ENCODE measurements at places on chromosomes 6 and 20.
A peak's percentile ranks its signal among the peaks of the same experiment; 100 is the strongest.

- H3K27ac ChIP-seq = no peak overlapping the region
- no peak overlapping the region for H3K4me3 ChIP-seq
- H3K27me3 ChIP-seq = peaks cover 14% of the 10 kb centered on the region
- no peaks in the 10 kb centered on the region for H3K4me1 ChIP-seq
- no peak for DNase-seq
Observed at GRCh38 chr6:165906-166305, 126.4 kb upstream of the DUSP22 start.

- no peaks in the 10 kb centered on the region for H3K4me1 ChIP-seq
- no peaks in the 10 kb centered on the region for H3K27me3 ChIP-seq
- H3K36me3 ChIP-seq = no peaks in the 10 kb centered on the region
- H3K27ac ChIP-seq = no peak overlapping the region
- no peak overlapping the region for H3K4me3 ChIP-seq
Observed at GRCh38 chr6:147055821-147056392, 148.3 kb upstream of the STXBP5 start.

GRCh38 chr6:114449659-114450058 is 106.8 kb upstream of the HS3ST5 start:
- no peaks in the 10 kb centered on the region for H3K36me3 ChIP-seq
- no peaks in the 10 kb centered on the region for H3K4me1 ChIP-seq
- no peak for DNase-seq
- H3K27ac ChIP-seq = no peak overlapping the region
- H3K4me3 ChIP-seq = no peak overlapping the region

DNA sequence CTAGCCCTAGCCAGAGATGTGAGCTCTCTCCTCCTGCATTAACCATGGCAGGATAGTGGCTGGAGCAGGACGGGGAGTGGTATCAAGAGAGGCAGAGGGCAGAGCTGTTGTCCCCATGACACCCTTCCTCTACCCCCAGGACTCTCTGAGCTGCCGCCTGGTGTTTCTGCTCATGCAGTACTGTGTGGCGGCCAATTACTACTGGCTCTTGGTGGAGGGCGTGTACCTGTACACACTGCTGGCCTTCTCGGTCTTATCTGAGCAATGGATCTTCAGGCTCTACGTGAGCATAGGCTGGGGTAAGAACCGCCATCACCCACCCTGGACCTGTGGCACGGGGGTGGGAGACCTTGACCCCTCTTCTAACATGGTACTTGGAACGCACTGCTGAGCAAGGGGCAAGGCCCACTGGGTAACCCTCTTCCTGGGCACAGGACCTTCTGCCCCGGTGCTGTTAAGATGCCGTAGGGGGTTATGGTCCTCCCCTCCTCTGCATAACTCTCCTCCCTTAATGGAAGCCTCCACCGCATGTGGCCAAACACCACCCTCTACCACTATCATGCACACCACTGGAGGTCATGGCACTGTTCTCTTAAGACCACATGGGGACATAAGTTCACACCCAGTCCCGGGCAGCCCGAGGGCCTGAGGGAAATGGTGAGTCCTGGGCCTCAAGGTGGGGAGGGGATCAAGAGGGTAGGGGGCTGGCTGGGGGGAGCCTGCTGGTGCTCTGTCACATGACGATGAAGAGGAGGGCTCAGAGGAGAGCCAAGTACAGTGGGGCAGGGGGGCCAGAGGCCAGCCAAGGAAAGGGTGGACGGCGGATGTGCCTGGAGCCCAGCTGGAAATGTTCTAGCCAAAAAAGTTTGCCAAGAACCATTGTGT is 25.1 kb downstream of the GLP1R start:
- H3K36me3 ChIP-seq = no peaks in the 10 kb centered on the region
- no peak overlapping the region for H3K27ac ChIP-seq
- no peak overlapping the region for H3K4me3 ChIP-seq
- DNase-seq = no peak
- no peaks in the 10 kb centered on the region for H3K4me1 ChIP-seq

DNA sequence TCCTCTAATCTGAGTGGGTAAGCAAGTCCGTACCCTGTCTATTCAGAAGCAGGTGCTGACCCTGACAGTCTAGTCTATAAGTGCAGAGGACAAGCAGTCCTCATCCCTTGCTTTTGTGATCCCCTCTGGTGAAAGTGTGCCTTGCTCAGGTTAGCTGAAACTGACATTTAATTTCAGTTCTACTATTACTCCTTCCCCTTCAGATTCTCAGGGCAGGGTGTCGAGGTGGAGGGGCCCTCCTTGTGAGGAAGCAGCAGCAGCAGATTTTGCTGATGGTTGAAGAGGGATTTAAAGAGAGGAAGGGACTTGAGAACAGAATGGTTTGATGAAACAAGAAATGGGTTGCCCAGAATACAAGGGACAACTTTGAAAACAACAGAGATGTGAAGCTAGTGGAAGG is 309.3 kb downstream of the CLIC5 start:
- no peak for DNase-seq
- no peaks in the 10 kb centered on the region for H3K27me3 ChIP-seq
- H3K4me1 ChIP-seq = peaks cover 36% of the 10 kb centered on the region
- no peaks in the 10 kb centered on the region for H3K36me3 ChIP-seq
- H3K27ac ChIP-seq = no peak overlapping the region

DNA sequence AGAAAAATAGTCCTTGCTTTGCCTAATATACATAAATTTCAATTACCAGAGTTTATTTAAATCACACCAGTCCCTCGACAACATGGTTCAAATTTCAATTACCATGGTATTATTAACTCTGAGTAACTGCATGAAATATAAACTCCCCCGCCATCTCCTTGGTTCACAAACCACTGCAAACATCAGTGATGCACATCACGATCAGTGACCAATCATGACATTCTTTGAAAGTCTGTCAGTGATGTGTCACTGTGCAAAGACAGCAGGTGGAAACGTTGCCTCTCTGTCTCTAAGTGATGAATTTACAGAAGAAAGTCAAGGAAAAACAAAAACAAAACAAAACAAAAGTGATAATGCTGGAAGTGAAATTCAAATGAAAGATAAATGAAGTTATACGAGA is 86.7 kb downstream of the TASP1 start:
- H3K27ac ChIP-seq = no peak overlapping the region
- peaks cover 13% of the 10 kb centered on the region for H3K4me1 ChIP-seq
- H3K4me3 ChIP-seq = no peak overlapping the region
- H3K36me3 ChIP-seq = no peaks in the 10 kb centered on the region

- H3K27me3 ChIP-seq = no peaks in the 10 kb centered on the region
- H3K36me3 ChIP-seq = no peaks in the 10 kb centered on the region
- DNase-seq = peak; percentile 82
- peaks cover 16% of the 10 kb centered on the region for H3K4me1 ChIP-seq
- no peak overlapping the region for H3K4me3 ChIP-seq
Observed at GRCh38 chr20:16459019-16459700, 114.1 kb downstream of the KIF16B start.

Measured in GM23248 (cell line).